ENCODE measurements at places on chromosomes 7 and 10.

DNA sequence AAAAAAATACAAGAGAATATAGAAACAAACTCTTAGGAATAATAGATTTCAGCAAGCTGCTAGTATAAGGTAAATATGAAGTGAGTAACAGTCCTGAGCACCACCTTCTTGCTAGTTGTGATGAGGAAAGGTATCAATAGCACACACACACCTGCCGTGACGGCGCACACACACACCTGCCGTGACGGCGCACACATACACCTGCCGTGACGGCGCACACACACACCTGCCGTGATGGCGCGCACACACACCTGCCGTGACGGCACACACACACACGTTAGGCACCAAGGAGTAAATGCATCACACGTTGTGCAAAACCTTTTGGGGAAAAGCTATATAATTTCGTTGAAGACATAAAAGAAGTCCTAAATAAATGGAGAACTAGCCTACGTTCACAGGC is 4.7 kb upstream of the JAKMIP3 start:
- DNase-seq, result no peak

DNA sequence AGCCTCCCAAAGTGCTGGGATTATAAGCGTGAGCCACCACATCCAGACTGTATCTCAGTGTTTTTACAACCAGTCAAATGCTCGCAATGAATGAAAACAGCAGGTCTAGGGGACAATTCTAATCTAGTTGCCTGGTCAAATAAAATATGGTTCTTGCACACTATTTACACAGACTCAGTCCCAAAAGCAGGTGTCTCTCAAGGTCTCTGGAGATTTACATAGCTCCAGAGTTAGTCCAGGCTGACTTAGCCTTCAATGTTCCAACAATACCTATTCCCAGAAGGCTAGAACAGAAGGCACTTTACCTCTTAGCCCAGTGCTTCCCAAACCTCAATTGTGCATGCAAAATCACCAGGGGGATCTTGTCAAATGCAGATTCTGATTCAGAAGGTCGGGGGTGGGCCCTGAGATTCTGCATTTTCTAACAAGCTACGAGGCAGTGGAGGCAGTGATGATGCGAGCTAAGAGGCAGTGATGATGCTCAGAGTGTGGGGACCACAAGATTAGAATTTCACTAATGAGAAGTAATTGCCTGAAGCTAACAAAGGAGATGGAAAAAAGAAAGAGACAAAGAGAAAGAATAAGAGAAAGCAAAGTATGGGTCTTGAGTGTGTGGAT is 6.4 kb downstream of the KIAA1549 start:
- DNase-seq, result no peak

GRCh38 chr7:86955895-86956503 is 103.5 kb downstream of the ELAPOR2 start:
- no peak for DNase-seq

DNA sequence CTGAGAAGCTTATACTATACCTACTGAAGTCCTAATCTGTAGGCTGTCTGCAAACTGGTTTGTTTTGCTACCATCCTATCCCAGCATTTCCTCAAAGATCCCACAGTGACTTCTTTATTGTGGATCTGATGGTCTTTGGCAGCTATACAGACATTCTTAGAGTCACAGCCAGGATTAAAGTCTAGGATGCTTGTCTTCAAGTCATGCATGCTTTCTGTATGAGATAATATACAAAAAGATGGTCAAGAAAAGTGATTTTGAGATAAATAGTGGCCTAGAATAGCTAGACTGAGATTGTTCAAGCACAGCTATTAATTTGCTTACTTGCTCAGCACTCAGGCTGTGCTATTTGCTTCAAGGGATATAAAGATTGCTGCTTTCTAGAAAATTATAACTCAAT is 454.4 kb downstream of the AUTS2 start:
- no peak for DNase-seq

- DNase-seq, result no peak
Observed at GRCh38 chr7:134343796-134344195, 27.1 kb upstream of the SLC35B4 start.

DNA sequence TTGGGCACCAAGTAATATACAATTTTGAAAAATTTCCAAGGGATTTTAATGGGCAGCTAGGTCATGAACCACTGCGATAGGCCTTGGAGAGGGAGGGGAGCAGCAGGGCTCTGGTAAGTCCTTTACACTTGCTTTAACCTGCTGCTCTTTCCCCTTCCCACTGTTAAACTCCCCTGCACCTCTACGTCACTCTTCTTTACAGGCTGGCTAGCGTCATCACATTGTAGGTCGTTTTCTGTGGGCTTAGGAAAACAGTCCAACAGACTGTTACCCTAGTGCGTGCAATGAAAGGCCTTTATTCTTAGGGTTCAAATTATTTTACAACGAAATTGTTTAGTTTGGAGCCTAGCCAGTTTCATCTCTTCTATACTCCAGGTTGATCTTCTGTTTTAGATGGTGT is 235.7 kb downstream of the AUTS2 start:
- no peak for DNase-seq

GRCh38 chr10:13701157-13701919 is 114.6 kb downstream of the PRPF18 start:
- no peak for DNase-seq

- no peak for DNase-seq
Observed at GRCh38 chr10:62112300-62112699, 156.3 kb downstream of the RTKN2 start.

GRCh38 chr10:65793738-65794425 is 1132.0 kb upstream of the LRRTM3 start:
- no peak for DNase-seq

GRCh38 chr10:126928274-126928673 is 23.0 kb downstream of the DOCK1 start:
- no peak for DNase-seq

- no peak for DNase-seq
Observed at GRCh38 chr7:117362294-117362888, 39.5 kb upstream of the WNT2 start.

DNA sequence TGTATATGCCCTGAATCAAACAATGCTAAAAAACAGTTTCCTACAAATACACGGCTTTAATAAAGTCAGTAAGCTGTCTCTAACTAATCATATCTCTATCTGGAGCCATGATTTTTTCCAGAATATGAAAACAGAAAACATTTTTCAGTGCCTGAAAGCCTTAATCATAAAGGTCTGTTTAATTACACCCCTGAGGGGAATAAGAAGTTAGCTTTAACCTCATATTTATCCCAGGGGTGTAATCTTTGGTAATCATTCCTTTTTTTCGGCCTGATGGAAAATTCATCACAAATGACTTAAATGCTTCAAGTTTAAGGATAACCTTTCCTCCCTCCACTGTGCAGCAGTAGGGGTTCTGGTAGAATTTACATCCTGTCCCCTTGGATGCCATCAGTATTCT is 124.2 kb downstream of the ATE1 start:
- no peak for DNase-seq

DNA sequence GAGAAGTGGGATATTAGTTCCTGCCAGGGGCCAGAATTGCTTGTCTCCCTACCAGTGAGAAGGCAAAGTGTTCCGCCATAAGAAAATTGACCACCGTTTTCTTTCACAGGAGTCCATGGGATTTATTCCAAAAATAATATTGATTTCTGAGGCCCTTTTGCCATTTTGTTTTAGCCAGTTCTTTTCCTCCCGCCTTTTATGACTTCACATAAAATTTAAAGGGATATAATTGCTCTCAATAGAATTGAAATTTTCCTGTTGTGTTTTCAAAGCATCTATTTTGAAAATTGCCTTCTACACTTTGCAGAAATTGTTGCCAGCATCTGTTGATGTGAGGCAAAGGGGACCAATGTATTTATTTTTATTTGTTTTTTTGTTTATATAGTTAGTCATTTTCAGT is 53.6 kb downstream of the PLCE1 start:
- DNase-seq, result no peak

GRCh38 chr10:22805304-22805703 is 90.9 kb upstream of the PIP4K2A start:
- DNase-seq, result no peak

DNA sequence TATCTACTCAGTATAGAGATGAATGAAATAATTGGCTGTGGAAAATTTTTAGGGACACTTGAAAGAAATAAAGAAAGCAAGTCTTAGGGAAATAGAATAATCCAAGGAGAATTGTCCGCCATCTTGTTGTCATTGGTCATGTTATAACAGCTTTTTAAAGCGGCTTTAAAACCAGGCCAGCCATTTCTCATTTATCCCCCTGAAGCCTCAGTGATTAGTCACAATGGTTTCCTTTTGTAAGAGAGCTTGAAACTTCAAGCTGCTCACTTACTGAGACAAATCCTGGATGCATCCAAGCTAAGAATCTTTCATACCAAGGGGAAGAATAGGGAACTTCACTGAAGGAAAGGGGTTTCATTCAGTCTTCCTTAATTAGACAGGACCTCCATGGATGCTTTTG is 67.9 kb downstream of the SGCE start:
- no peak for DNase-seq

- DNase-seq, result no peak
Observed at GRCh38 chr10:38027986-38028385, 17.5 kb downstream of the ZNF33A start.

GRCh38 chr10:18204039-18204835 is 64.0 kb downstream of the CACNB2 start:
- no peak for DNase-seq

DNA sequence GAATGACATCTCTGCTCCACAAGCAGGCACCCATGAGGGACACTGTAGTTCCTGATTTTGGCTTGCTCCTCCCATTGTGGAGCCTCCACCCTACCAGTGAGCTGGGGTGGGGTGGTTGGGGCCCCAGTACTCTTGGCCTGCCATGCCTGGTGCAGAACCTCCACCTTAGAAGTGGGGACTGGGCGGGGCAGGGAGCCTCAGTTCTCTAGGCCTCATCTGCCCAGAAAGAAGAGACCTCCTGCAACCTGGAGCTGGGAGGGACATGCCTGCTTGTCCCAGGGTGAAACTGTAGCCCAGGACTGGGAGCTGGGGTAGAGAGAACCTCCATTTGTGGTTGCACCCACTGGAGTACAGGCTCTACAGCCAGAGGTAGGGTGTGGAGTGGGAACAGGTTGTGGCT is 14.4 kb downstream of the RAMP3 start:
- no peak for DNase-seq

DNA sequence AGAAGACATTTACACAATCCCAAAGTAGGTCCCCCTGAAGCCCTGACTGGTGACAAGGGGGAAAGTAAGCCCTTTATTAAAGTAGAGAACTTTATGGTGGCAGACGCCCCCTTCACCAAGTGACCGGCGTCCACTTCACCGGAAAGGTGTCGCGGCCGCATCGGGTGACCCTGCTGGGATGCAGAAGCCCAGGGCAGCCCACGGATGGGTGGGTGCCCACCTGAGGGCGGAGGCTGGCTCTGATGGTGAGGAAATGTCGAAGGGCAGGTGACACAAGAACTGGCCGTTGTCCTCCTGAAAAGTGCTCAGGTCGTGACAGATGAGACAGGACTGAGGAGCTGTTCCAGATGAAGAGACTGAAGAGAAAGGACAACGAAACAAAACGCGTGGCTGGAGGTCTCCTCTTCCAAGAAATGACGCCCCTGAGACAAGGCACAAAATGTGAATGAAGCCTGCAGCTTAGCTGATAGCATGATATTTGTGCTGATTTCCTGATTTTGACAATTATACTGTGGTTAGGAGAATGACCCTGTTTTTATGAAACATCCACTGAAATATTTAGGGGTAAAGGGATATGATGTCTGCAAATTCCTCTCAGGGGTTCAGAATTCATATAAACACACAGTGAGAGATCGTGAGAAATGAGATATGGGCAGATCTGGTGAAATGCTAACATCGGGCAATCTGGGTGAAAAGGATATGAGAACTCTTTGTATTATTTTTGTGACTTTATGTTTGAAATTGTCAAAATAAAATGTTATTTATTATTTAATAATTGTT is 123.9 kb downstream of the PRKAG2 start:
- DNase-seq, result no peak

DNA sequence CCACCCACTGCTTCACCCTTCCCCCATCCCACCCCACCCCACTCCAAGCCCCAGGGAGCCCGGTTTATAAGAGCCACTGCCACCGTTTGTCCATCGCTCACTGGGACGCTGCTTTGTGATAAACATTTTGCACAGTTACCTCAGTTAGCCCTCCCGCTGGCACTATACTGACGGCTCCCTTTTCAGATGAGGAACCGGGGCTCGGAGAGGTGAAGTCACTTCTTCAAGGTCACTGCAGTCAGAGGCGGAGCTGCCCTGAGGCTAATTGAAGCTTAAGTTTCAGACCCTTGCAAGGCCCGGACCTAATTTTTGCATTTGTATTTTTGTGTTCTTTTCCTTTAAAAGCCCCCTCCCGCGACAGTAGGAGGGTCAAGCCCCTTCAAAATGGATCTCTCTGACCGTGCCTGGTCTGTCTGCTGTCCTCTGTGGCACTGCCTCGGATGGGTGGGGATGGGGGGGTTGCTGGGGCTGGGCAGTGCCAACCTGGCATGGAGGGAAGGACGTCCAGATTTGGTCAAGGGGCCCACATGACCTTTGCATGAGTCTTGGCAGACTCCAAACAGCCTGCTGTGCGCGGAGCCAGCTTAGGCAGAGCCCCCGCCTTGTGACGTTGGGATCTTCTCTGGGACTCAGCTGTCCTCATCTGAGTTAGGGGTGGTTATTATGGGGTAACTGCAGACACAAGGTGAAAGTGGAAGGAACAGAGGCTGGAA is 17.7 kb upstream of the NODAL start:
- peak; percentile 14 for DNase-seq

- no peak for DNase-seq
Observed at GRCh38 chr7:50305583-50306493, 1.3 kb downstream of the IKZF1 start.

DNA sequence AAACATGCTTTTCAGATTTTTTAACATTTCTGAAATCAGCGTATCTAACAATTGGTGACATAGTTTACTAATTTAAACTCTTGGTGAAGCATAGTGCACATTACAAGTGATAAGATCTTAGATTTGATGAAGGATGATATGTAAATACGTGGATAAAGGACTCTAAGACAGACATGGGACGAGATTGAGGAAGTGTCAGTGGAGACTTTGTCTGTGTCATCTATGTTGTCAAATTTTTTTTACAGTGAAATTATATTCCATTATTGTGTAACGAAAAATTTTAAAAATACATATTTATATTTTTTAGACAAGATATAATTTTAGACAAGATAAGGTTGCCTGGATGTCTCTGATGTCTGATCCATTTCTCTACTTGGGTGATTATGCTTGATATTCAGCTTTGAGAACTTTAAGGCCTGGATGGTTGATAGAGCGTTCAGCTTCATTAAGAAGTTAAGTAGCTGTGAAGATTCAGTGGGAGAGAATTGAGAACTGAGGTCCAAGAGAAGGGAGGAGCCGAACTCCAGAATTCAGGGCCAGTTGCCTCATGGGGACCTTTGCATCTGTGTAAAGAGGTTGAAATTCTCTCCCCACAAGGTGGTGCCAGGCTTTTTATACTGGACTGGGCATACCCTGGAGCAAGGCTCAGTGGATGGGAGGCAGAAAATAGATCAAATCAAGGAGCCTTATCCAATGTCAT is 62.7 kb downstream of the KAT6B start:
- DNase-seq, result no peak
